Activated T-cell treated with anti-CD3 and anti-CD28 coated beads, Interleukin-2, amount 50 U/mL, for 72 hours (primary cell): ENCODE measurements at places on chromosomes 2 and 18.

DNA sequence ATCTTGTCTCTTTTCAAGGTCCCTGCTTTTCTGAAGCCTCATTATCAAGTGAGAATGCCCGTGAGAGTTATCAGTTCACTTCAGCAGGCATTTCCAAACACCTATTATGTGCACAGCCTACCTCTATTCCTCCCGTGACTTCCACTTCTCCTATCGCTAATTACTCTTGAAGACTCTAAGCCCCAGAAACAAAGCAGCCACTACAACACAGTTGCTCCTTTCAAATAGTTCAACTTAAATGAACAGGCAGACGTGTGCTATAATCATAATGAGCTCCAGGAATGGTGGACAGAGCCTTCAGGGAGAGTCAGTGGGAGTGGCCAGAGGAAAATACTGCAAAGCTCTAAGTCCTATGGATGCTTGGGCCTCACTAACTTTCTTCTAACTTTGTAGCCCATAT, 159.0 kb downstream of the RDH14 start:
- no peak for DNase-seq

- peaks cover 5% of the 10 kb centered on the region for H3K27me3 ChIP-seq
- no peak overlapping the region for H3K27ac ChIP-seq
- no peaks in the 10 kb centered on the region for H3K36me3 ChIP-seq
- peaks cover 23% of the 10 kb centered on the region for H3K4me1 ChIP-seq
- DNase-seq = peak; percentile 11
- H3K4me3 ChIP-seq = peak overlapping the region; percentile 84
Observed at GRCh38 chr2:196415384-196415783, 224.1 kb upstream of the CCDC150 start.

GRCh38 chr18:49731421-49731841, 81.9 kb downstream of the ACAA2 start:
- no peaks in the 10 kb centered on the region for H3K36me3 ChIP-seq
- no peak overlapping the region for H3K4me3 ChIP-seq
- peaks cover 7% of the 10 kb centered on the region for H3K27me3 ChIP-seq
- DNase-seq = no peak

GRCh38 chr2:104254017-104254416, 599.9 kb upstream of the POU3F3 start:
- H3K27me3 ChIP-seq = no peaks in the 10 kb centered on the region
- no peaks in the 10 kb centered on the region for H3K36me3 ChIP-seq
- DNase-seq = no peak
- no peak overlapping the region for H3K27ac ChIP-seq
- H3K4me1 ChIP-seq = no peaks in the 10 kb centered on the region
- H3K4me3 ChIP-seq = no peak overlapping the region

- DNase-seq = no peak
- peak overlapping the region; percentile 91 for H3K27ac ChIP-seq
- H3K36me3 ChIP-seq = peaks cover 3% of the 10 kb centered on the region
- no peaks in the 10 kb centered on the region for H3K27me3 ChIP-seq
- peak overlapping the region; percentile 88 for H3K4me3 ChIP-seq
- peaks cover 66% of the 10 kb centered on the region for H3K4me1 ChIP-seq
Observed at GRCh38 chr2:196276421-196276820, 105.0 kb upstream of the STK17B start.

- no peak overlapping the region for H3K4me3 ChIP-seq
- DNase-seq = no peak
- peaks cover 53% of the 10 kb centered on the region for H3K36me3 ChIP-seq
- no peaks in the 10 kb centered on the region for H3K27me3 ChIP-seq
- H3K4me1 ChIP-seq = no peaks in the 10 kb centered on the region
Observed at GRCh38 chr2:117933884-117934354, 80.0 kb downstream of the CCDC93 start.

GRCh38 chr2:8926356-8926755, 77.1 kb downstream of the MBOAT2 start:
- no peaks in the 10 kb centered on the region for H3K36me3 ChIP-seq
- no peak overlapping the region for H3K4me3 ChIP-seq
- H3K27me3 ChIP-seq = peaks cover 6% of the 10 kb centered on the region
- no peak for DNase-seq
- H3K4me1 ChIP-seq = no peaks in the 10 kb centered on the region

DNA sequence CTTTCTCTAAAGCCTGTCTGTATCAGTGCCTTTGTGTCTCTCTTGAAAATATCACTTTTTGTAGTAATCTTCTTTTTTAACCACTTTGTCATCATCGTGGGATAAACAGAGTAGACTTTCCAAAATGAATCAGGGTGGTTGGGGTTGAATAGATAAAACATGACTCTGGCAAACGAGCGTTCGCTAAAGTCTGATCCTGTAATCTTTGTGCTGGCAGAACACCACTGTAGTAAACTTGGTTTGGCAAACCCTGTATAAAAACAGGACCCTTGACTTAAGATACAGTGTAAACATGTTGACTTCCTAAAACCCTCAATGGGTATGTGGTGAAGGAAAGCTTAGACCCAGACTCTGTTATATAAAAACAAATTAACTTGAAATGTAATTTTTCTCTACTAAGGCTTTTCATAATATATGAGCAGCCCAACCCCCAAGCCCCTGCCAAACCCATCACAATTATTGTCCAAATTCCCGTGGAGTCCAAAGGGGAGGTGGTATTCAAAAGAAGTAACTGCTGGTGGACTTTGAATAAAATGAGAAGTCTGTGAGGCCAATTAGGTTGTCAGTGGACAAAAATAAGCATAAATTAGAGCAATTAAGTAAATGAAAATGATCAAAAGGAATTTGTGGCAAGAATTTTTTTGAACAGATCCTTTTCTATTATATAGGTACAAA, 52.2 kb downstream of the COLEC12 start:
- peaks cover 11% of the 10 kb centered on the region for H3K27me3 ChIP-seq
- H3K4me3 ChIP-seq = no peak overlapping the region
- H3K36me3 ChIP-seq = no peaks in the 10 kb centered on the region
- no peak overlapping the region for H3K27ac ChIP-seq

- DNase-seq = no peak
- no peaks in the 10 kb centered on the region for H3K36me3 ChIP-seq
- H3K4me3 ChIP-seq = no peak overlapping the region
- H3K4me1 ChIP-seq = no peaks in the 10 kb centered on the region
- H3K27ac ChIP-seq = no peak overlapping the region
- H3K27me3 ChIP-seq = peaks cover 5% of the 10 kb centered on the region
Observed at GRCh38 chr2:177688844-177689243, 296.3 kb downstream of the AGPS start.

DNA sequence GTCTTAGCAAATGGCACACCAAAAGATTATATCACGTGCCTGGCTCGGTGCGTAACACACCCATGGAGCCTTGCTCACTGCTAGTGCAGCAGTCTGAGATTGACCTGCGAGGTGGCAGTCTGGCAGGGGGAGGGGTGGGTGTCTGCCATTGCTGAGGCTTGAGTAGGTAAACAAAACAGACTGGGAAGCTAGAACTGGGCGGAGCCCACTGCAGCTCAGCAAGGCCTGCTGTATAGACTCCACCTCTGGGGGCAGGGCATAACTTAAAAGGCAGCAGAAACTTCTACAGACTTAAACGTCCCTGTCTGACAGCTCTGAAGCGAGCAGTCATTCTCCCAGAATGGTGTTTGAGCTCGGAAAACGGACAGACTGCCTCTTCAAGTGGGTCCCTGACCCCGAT, 55.9 kb upstream of the FSHR start:
- H3K4me1 ChIP-seq = no peaks in the 10 kb centered on the region
- no peaks in the 10 kb centered on the region for H3K27me3 ChIP-seq
- no peaks in the 10 kb centered on the region for H3K36me3 ChIP-seq
- no peak overlapping the region for H3K4me3 ChIP-seq
- H3K27ac ChIP-seq = no peak overlapping the region

GRCh38 chr2:10028407-10028987, 14.9 kb upstream of the KLF11 start:
- no peak for DNase-seq
- no peak overlapping the region for H3K4me3 ChIP-seq
- no peaks in the 10 kb centered on the region for H3K36me3 ChIP-seq
